ENCODE measurements at places on chromosomes 13 and 19.
A peak's percentile ranks its signal among the peaks of the same experiment; 100 is the strongest.

- DNase-seq: peak; percentile 94
Measured at GRCh38 chr13:114068656-114069318, 63.6 kb downstream of the RASA3 start.

DNA sequence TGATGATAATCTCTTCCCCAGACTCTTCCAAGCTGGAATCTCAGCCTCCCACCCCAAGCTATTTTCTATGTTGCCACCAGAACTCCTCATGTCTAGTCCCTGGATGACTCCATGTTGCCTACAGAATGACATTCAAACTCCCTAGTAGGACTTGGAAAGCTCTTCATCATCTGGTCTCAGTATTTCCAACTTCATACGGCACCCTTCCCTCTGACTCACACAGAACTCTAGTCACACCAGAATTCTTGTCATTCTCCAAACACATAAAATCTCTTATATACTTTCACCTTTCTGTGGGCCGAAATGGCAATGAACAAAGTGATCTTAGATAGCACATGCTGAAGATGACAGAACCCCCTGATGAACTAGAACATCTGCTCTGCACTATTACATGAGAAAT is 86.2 kb downstream of the CAB39L start:
- DNase-seq: peak; percentile 48

DNA sequence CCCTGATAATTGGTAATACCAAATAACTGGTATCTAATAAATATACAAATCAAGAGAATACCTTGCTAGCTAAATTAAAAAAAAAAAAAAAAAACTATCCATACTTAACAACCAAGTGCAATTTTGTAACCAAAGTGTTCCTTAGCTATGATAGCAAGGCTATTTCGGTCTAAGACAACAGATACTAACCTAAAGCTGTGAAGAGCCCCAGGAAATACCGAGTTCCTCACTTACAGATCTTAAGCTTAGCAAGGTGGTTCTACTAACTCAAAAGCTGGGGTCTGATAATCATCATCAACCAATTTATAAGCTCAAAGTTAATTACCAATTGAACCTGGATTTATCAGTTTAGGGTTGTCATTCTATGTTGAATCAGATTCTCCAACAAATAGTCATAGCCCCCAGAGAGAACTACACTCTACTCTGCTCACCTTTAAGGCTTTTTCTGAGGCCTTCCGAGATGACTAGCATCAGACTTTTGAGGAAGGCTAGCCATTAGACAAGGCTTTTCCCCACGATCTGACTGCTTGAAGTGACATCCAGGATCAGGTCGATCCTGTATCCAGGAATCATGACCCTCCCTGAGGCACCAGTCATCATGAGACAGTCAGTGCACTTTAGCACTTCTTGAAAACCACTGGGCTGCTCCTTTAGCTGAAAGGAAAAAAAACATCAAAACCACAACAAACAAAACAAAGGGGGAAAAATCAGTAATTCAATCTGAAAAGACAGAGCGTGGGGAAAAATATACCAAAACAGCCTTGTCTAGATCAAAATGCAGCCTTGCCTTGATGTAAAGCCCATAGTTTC is 31.9 kb downstream of the INTS6 start:
- no peak for DNase-seq

DNA sequence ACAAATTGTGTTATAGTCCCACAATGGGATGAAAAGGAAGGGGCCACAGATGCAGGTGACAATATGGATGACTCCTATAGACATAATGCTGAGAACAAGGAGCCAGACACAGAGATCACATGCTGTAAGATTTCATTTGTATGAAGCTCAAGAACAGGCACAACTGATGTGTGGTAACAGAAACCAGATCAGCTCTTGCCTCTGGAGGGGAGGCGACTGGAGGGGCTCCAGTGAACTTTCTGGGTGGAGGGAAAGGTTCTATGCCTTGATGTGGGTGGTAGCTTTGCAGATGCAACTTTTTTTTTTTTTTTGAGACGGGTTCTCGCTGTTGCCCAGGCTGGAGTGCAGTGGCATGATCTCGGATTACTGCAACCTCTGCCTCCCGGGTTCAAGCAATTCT is 6.0 kb upstream of the RABAC1 start:
- no peak for DNase-seq

- no peak for DNase-seq
Measured at GRCh38 chr13:74230984-74231501, 96.8 kb upstream of the KLF12 start.
